ENCODE measurements at places on chromosomes 3 and 15. TPM values are rescaled to one million over a fixed set of nuclear protein-coding genes. Genes with fewer than 3 reads are reported as not detected.

GRCh38 chr15:31327669-31328427 is 1.2 kb downstream of the KLF13 start:
- peak; percentile 84 for DNase-seq

DNA sequence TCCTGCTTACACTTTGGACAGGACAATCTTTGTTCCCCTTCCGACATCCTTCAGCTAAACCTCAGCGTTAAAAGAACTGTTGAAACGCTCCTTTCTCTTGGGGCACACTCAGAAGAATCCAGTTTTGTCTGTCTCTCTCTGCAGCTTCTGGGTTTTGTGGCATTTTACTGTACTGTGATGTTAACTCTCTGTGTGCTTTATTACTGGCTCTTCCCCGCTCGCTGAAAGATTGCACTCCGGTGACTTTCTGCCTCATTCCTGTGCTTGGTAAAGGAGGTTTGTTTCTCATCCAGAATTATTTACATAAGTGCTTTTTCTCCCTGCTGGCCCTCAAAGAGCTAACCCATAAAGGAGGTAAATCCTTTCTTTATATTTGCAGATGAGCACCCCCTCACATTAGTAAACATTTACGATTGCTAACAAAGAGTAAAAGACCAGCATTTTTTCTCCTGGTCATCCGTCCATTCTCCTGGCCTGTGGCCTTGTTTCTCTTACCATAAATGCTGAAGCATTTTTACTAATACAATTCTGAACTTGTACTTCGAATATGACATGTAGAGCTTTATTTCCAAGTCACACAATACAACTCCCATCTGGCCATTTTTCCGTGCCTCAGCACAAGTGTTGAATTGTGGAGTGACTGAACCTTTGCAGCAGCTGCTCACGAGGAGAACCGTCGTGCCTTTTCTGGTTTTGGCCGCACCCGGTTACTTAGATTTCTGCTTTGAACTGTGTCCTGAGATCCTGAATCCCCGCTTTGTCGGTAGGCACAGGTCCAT is 69.3 kb upstream of the RPL35A start:
- no peak for DNase-seq

- no peak for DNase-seq
These were observed 78.7 kb upstream of the SNRK start for GRCh38 chr3:43207628-43208085.

- no peak for DNase-seq
These were observed 21.6 kb upstream of the TIGIT start for GRCh38 chr3:114272271-114272670.

DNA sequence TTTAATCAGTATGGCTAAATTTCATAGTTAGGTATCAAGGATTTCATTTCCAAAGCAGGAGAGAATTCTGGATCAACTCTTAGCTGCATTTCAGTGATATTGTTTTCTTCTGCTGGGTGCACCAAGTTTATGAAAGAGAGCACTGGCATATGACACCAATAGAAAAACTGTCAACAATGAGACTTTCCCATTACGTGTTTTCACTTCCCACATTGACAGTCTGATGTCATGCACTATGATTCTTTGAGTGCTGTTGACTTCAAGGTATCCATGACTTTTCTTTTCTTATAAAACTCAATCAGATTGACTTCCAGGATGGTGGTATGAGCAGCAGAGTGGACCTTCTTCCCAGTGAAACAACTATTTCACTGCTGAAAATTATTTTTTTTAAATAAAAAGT is 476.1 kb downstream of the EDEM1 start:
- no peak for DNase-seq

GRCh38 chr3:12340506-12340905 is 51.6 kb downstream of the PPARG start:
- no peak for DNase-seq

- DNase-seq: no peak
These were observed 29.9 kb upstream of the LDHAL6B start for GRCh38 chr15:59176653-59177316.

DNA sequence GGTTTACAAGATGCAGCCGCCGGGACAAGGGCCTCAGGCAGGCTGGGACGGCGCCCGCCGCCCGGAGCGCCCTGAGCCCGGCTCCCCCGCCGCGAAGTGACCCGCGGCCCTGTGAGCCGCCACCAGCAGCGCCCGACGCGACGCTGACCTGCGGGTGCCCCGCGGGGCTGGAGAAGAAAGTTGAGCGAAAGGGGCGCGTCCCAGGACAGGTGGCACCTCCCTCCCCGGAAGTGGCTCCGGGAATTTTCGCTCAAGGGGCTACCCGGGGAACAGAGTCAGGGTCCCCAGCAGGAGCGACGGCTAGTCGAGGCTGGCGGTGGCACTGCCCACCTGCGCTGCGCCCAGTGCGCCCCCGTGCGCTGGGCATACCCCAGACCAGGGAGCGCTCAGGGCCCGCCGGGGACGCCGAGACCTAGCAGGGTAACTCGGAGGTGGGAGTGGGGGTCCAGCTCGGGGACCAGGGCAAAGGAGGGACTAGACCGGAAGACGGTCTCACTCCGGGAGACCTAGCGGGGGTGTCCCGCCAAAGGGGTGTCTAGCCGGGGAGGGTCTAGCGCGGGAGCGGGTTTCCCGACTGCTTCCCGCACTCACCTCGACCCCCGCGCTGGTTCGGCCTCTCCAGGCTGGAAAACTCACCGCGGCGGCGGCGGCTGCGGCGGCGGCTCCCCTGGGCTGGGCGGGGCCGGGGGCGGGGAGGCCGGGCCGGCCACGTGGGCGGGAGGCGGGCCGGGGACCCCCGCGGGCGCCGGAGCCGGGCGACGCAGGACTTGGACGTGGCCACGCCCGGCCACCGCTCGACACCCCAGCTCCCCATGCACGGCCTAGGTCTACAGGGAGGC is 18.4 kb downstream of the SPATA12 start:
- DNase-seq: no peak

DNA sequence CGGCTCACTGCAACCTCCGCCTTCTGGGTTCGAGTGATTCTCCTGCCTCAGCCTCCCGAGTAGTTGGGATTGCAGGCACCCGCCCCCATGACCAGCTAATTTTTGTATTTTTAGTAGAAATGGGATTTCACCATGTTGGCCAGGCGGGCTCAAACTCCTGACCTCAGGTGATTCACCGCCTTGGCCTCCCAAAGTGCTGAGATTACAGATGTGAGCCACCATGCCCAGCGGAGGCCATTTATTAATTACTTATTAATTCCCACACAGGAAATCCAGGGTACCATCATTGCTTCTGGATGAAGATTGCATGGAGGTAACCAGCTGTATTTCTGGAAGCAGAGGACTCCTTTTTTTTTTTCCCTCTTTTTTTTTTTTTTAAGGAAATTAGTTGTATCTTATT is 37.8 kb downstream of the MAP4 start:
- DNase-seq: no peak

- DNase-seq: no peak
These were observed 1247.2 kb downstream of the ROBO2 start for GRCh38 chr3:78287085-78287484.

DNA sequence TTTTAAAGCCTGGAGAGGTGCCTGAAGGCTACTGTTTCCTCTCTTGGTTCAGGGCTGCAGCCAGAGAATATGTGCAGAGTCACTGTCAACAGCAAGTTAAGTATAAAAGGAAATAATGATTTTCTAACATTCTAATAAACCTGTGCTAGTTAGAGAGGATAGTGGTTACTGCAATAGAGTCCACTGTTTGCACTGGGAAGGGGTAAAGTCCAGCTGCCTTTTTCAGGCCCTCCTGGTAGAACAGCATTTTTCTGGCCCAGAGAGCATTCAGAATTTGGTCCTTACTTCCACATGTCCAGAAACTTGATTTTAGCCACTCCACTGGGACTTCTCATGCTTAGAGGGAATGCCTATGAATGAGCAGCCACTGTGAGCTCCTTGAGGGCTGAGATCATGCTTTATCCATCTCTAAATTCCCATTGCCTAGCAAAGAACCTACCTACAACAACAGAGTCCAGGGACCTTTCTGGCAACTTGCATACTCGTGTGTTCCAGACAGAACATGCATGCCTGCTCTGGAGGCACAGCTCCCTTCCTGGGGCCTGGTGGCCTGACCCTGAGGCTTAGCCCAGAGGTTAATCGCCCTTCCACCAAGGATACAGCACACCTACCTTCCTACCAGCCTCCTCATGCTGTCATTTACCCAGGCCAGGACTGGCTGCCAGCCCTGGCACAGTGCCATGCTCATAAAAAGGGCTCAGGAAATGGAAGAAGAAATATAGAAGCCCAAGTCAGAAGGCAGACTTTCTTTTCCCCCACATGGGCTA is 50.3 kb upstream of the ATP13A3 start:
- no peak for DNase-seq

GRCh38 chr3:12372741-12373280 is 83.9 kb downstream of the PPARG start:
- DNase-seq: no peak

GRCh38 chr3:94440767-94441493 is 378.1 kb downstream of the NSUN3 start:
- DNase-seq: no peak

- DNase-seq: no peak
These were observed 7.9 kb downstream of the PRSS50 start for GRCh38 chr3:46709721-46710120.

GRCh38 chr3:190222360-190222759 is 99.9 kb downstream of the CLDN1 start:
- no peak for DNase-seq

Gene RTP3
- 0.07 TPM for polyA plus RNA-seq

Gene KBTBD12
- 0.07 TPM for polyA plus RNA-seq

Gene DISP2
- polyA plus RNA-seq: 0.55 TPM

Gene SAMMSON
- polyA plus RNA-seq: 0.05 TPM

Gene PIERCE2
- 6.0 TPM for polyA plus RNA-seq

Gene SMCO1
- polyA plus RNA-seq: 0.02 TPM

Gene DNAH12
- 1.2 TPM for polyA plus RNA-seq

Gene PROS1
- 5.4 TPM for polyA plus RNA-seq

Gene ZIC4
- polyA plus RNA-seq: not detected

Gene SOX14
- 0.07 TPM for polyA plus RNA-seq

Gene GCNT3
- polyA plus RNA-seq: 2.4 TPM

Measured in thymus (tissue), 14 donors.